ENCODE measurements at places on chromosomes 6 and 20.

DNA sequence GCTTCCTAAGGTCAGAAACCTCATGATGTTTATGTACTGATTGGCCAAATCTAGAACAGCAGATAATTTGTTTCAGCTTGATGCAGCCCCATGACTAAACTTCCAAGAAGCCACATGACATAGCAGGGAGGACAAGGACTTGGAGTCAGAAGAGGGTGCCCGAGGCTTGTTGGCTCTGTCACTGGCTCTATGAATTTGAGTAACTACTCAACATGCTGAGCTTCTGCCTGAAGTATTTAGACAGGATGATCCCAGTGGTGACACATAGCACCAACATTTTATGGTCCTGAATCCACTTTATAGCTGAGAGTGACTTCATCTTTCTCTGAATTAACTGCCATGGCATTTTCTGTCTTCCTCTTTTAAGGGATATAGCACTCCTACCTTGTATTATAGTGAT is 13.5 kb upstream of the TBX18 start:
- DNase-seq, result peak; percentile 68

GRCh38 chr6:53361549-53362031 is 12.8 kb upstream of the ELOVL5 start:
- DNase-seq, result peak; percentile 39

- peak; percentile 31 for DNase-seq
Measured at GRCh38 chr6:87914637-87915395, 132.8 kb upstream of the SPACA1 start.

GRCh38 chr6:2589171-2589661 is 161.5 kb downstream of the MYLK4 start:
- DNase-seq, result no peak

GRCh38 chr20:61757678-61758563 is 307.8 kb downstream of the TAF4 start:
- peak; percentile 70 for DNase-seq
